ENCODE measurements at places on chromosomes 5 and 9.

DNA sequence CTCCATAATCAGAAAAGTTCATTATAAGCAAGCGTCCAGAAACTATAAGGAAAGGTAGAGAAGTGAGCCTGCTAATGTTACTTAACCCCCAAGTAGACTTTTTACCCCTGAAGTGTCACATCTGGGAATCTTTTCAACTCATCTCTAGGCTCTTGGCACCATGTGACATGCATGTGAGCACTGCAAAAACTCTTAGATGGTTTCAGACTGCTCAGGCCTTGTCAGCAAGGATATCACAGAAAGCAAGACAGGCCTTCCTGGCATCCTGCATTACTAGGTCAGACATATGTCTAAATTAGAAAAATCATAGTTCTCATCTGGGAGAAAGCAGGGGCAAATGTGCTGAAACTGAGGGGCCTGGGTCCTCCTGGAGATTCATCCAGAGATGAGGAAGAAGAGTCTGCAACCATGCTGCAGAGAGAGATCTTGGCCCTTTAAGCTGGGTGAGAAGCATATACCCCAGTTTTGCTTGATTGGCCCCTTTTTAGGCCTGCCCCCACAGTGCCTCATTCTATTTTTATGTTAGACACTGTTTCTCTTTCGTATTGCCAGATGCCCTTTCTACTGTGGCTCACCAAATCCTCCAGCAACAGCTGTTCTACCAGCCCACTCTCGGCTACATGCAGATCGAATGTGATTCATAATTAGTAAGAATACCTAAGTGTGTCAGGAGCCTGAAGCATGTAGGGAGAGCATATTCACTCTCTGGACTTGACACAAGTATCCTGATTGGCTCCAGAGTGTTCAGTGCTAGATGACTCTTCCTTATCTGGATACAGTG lies 19.0 kb downstream of the TMEM8B start:
- no peak for DNase-seq
- no peaks in the 10 kb centered on the region for H3K27me3 ChIP-seq
- H3K4me1 ChIP-seq = peaks cover 21% of the 10 kb centered on the region
- no peak overlapping the region for H3K4me3 ChIP-seq
- H3K27ac ChIP-seq = no peak overlapping the region

- H3K36me3 ChIP-seq = no peaks in the 10 kb centered on the region
- H3K4me1 ChIP-seq = peaks cover 8% of the 10 kb centered on the region
- no peak for DNase-seq
- H3K4me3 ChIP-seq = no peak overlapping the region
Measured at GRCh38 chr5:130975299-130975698, 189.8 kb downstream of the HINT1 start.

GRCh38 chr9:14593406-14593805 lies 99.8 kb downstream of the ZDHHC21 start:
- H3K27ac ChIP-seq = no peak overlapping the region
- no peak for DNase-seq
- no peaks in the 10 kb centered on the region for H3K27me3 ChIP-seq
- H3K4me3 ChIP-seq = no peak overlapping the region
- H3K36me3 ChIP-seq = peaks cover 43% of the 10 kb centered on the region

- peaks cover 22% of the 10 kb centered on the region for H3K4me1 ChIP-seq
- DNase-seq = no peak
- no peaks in the 10 kb centered on the region for H3K36me3 ChIP-seq
Measured at GRCh38 chr5:35246411-35246810, 16.1 kb upstream of the PRLR start.

GRCh38 chr5:10307206-10308148 lies at the start of gene CMBL:
Gene CMBL, minus strand, starts transcription at chr5:10307902. Its CDS starts 17,140 bp downstream, at chr5:10290762.
- peak; percentile 68 for DNase-seq
- peaks cover 7% of the 10 kb centered on the region for H3K36me3 ChIP-seq
- peaks cover 28% of the 10 kb centered on the region for H3K4me1 ChIP-seq
- H3K4me3 ChIP-seq = peak within 1 kb of the TSS; percentile 89
- H3K27me3 ChIP-seq = no peaks in the 10 kb centered on the region

DNA sequence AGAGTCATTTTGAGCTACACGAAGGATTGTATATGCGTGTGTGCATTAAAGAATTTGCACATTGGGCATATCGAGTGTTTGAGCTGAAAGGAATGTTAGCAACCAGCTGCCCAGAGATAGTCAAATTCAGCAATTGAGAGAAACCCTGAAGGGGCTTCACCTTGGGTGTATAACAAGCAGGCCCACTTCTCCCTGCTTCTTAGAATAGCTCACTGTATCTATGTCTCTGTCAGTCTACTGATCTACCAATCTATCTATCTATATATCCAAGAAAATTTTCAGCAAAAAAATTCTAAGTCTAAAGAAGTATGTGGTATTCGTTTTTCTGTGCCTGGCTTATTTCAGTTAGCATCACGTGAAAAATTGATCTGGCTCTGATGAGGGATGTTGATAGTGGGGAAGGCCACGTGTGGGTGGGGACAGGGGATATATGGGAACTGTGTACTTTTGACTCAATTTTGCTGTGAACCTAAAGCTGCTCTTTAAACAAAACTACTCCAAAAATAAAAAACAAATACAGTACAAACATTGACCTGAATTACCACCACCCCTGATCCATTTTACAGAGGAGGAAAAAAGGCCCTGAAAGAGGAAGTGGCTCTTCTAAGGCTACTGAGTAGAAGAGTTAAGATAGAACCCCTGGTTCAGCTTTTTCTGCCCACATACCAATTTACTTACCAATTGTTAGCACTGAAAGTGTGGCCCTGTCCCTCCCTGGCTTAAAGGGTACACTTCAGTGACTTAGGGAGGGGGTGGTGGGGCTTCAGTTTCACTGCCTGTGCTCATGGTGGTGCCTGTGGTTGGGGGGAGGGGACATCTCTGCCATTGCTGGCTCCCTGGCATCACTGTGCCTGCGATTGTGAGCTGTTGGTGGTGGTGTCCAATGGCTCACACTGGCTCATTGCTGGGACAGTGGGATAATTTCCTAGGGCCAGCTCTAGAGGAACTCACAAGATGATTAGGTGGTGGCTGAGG lies 141.8 kb downstream of the DOCK2 start:
- no peak overlapping the region for H3K27ac ChIP-seq
- no peak for DNase-seq
- no peaks in the 10 kb centered on the region for H3K36me3 ChIP-seq
- H3K4me3 ChIP-seq = no peak overlapping the region

- no peak for DNase-seq
- H3K27ac ChIP-seq = no peak overlapping the region
- no peaks in the 10 kb centered on the region for H3K36me3 ChIP-seq
- no peak overlapping the region for H3K4me3 ChIP-seq
- H3K4me1 ChIP-seq = no peaks in the 10 kb centered on the region
Measured at GRCh38 chr9:136703276-136703860, 9.0 kb upstream of the DIPK1B start.

DNA sequence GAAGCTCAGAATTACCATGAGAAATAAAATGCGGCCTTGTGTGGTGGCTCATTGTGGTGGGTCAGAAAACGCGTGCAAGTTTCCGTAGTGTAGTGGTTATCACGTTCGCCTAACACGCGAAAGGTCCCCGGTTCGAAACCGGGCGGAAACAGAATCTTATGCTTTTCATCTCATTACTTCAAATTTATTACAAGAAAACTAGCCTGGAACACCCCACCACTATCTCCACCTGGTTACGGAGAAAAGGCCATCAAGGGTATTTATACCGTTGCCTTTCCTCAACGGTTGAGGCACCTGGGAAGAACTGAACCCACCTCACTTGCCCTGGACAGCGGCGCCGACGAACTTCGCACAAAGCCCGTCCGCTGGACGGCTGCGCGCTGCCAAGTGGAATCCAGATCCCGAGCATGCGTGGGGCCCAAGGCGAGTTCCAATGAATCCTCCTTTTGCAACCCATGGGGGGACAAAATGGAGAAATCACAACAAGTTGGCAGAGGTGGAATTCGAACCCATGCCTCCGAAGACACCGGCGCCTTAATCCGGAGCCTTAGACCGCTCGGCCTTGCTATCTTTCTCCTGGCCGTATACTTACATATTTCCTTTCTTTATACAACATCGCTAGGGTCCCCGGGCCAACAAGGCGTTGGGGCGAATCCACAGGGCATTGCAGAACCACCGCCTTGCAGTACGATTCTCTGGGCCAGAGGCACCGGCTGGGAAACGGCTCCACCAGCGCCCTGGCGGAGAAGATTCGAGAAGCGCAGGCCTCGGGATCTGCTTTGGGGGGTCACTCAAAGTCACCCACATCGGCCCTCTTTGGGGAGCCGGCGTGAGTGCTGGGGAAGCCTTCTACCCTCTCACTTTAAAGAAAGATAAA lies 16.9 kb downstream of the OR2V2 start:
- no peak for DNase-seq
- peaks cover 19% of the 10 kb centered on the region for H3K4me1 ChIP-seq
- no peaks in the 10 kb centered on the region for H3K36me3 ChIP-seq
- peak overlapping the region; percentile 64 for H3K4me3 ChIP-seq
- no peak overlapping the region for H3K27ac ChIP-seq

- H3K36me3 ChIP-seq = peaks cover 17% of the 10 kb centered on the region
- peak overlapping the region; percentile 43 for H3K27ac ChIP-seq
- H3K27me3 ChIP-seq = no peaks in the 10 kb centered on the region
- no peak for DNase-seq
- peaks cover 25% of the 10 kb centered on the region for H3K4me1 ChIP-seq
- H3K4me3 ChIP-seq = no peak overlapping the region
Measured at GRCh38 chr5:172420235-172420939, 33.9 kb downstream of the SH3PXD2B start.

DNA sequence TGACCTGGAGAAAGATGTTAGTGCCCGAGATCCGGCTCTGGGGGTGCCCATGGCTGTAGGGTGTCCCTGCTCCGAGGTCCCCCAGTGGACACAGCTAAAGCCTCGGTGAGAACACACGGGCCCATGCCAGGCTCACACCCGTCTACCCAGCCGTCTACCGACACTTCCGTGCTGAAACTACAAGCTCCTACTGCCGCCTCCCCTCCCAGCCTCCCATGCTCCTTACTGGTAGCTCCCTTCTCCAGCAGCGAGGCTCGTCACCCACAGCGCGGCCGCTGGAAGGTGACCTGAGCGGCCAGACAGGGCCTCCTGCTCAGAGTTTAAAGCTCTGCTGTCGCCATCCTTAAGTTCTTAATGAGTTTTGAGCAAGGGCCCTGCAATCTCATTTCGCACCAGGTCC lies 33.2 kb upstream of the CLPTM1L start:
- no peaks in the 10 kb centered on the region for H3K4me1 ChIP-seq
- H3K27me3 ChIP-seq = peaks cover 82% of the 10 kb centered on the region
- no peak for DNase-seq
- H3K27ac ChIP-seq = no peak overlapping the region
- no peaks in the 10 kb centered on the region for H3K36me3 ChIP-seq

- DNase-seq = no peak
- no peaks in the 10 kb centered on the region for H3K27me3 ChIP-seq
- H3K4me3 ChIP-seq = no peak overlapping the region
Measured at GRCh38 chr9:99592834-99593574, 228.7 kb upstream of the NR4A3 start.

- no peaks in the 10 kb centered on the region for H3K27me3 ChIP-seq
- no peak overlapping the region for H3K4me3 ChIP-seq
- H3K4me1 ChIP-seq = peaks cover 20% of the 10 kb centered on the region
- H3K36me3 ChIP-seq = no peaks in the 10 kb centered on the region
- H3K27ac ChIP-seq = no peak overlapping the region
Measured at GRCh38 chr5:124444147-124444775, 302.2 kb downstream of the ZNF608 start.

- no peak for DNase-seq
- no peak overlapping the region for H3K4me3 ChIP-seq
- H3K36me3 ChIP-seq = no peaks in the 10 kb centered on the region
- H3K4me1 ChIP-seq = peaks cover 10% of the 10 kb centered on the region
- no peaks in the 10 kb centered on the region for H3K27me3 ChIP-seq
Measured at GRCh38 chr9:82184524-82184923, 196.0 kb downstream of the SPATA31D1 start.

DNA sequence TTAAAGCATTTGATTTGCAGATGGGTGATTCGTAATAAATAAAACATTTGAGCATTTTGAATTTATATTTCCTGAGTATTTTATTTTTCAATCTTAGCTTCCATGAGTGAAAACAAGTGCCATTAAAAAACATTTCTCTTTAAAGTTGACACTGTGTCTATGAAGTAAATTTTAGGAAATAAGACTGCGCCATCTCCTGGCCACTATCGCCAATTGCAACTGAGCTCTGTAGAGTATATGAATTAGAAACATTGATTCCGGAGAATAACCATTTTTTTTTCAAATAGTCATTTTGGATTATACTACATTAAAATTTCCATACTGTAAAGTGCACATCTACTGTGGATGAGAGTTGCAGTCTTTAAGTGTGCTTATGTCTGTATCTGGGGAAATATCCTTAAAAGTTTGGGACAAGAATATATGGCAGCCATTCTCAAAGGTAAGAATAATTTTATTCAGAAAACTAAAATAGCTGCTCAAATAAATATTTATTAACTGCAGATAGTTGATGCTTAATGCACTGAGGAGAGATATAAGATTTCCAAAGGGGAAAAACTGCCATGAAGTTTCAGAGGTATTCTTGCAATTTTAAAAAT lies 5.9 kb downstream of the DMRTA1 start:
- no peak overlapping the region for H3K4me3 ChIP-seq
- DNase-seq = no peak
- H3K4me1 ChIP-seq = peaks cover 11% of the 10 kb centered on the region
- peaks cover 12% of the 10 kb centered on the region for H3K27me3 ChIP-seq
- no peaks in the 10 kb centered on the region for H3K36me3 ChIP-seq
- H3K27ac ChIP-seq = no peak overlapping the region

DNA sequence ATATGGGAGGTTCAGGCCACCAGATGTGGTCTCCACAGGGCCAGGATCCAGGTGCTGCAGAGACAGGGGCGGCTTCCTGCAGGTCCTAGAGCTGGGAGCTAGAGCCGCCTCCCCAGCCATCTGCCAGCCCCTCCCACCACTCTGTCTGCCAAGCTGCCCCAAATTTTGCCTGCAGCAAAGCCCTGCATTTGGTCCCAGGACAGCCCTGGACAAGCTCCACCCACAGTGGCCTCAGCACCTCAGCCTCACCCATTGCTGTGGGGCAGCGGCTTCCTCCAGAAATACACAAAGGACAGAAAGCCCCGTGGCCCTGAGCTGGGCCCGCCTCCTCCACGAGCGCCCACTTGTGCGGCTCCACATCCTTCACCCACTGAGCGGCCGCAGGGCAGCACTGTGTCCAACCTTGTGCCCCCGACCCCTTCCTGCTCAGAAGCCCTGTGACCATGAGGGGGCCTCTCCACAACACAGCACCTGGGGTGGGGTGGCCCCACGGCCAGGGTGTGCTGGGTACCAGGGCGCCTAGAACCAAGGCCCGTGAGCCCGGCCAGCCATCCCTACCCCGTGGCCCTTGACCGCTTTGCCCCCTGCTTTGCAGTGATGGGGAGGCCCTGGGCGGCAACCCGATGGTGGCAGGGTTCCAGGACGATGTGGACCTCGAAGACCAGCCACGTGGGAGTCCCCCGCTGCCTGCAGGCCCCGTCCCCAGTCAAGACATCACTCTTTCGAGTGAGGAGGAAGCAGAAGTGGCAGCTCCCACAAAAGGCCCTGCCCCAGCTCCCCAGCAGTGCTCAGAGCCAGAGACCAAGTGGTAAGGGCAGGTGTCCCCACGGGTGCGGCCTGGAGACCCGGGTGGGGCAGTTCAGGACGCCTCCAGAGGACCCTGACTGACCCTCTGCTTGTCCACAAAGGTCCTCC lies 3.7 kb upstream of the AJM1 start:
- H3K4me1 ChIP-seq = peaks cover 19% of the 10 kb centered on the region
- no peak for DNase-seq
- H3K27me3 ChIP-seq = no peaks in the 10 kb centered on the region
- no peak overlapping the region for H3K4me3 ChIP-seq
- H3K27ac ChIP-seq = no peak overlapping the region

- no peaks in the 10 kb centered on the region for H3K27me3 ChIP-seq
- peaks cover 22% of the 10 kb centered on the region for H3K4me1 ChIP-seq
- H3K4me3 ChIP-seq = no peak overlapping the region
- H3K27ac ChIP-seq = no peak overlapping the region
Measured at GRCh38 chr5:5799826-5800225, 377.3 kb downstream of the ICE1 start.

Data from mesothelial cell of epicardium (in vitro differentiated cells).